ENCODE measurements at places on chromosomes 5 and 9.

GRCh38 chr5:2135833-2136232, 253.1 kb upstream of the IRX4 start:
- no peak for DNase-seq

- DNase-seq: no peak
Measured at GRCh38 chr9:76799473-76799872, 35.2 kb downstream of the PCA3 start.

GRCh38 chr9:21989440-21990189, 4.6 kb downstream of the CDKN2A start:
- no peak for DNase-seq

- DNase-seq: no peak
Measured at GRCh38 chr5:111755345-111755941, 1.6 kb downstream of the NREP start.

DNA sequence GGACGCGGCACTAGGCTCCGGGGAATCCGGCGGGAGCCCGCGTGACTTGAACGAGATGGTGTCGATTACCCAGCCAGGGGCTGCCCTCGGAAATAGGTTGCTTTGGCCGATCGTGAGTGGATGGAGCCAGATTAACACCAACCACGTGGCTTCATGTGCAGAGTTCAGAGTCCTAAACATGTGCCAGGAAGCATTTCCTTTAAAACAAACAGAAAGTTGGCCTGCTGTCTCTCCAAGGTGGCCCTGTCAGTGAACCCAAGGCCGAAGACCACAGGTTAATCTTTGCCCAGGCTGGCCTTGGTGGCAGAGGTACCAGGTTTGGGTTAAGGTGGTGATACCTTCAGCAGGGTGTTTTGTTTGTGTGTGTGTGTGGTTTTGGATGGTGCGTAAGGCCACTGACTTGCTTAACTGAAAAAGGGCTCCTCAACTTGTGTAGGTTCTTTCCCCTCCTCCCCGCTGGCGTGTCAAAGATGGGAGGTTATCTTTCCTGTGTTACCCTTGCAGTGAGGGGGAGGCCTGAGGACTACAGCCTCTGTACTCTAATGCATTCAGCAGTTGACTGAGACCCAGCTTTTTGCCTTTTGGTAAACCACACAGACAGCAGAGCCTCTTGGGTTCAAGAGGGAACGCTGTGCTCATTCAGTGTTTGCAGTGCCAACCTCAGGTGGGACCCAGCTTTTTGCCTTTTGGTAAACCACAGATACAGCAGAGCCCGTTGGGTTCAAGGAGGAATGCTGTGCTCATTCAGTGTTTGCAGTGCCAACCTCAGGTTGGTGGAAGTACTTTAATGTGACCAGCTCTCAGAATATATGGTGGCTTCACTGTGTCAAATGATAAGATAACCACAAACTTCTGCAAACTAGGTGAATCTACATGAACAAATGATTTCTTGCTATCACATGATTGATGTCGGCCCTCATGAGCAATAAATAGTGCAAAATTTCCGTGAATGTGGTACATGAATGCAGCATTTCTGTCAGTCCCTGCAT, 1.4 kb downstream of the IQGAP2 start:
- no peak for DNase-seq

GRCh38 chr9:127256324-127256723, 8.2 kb upstream of the GARNL3 start:
- DNase-seq: no peak

DNA sequence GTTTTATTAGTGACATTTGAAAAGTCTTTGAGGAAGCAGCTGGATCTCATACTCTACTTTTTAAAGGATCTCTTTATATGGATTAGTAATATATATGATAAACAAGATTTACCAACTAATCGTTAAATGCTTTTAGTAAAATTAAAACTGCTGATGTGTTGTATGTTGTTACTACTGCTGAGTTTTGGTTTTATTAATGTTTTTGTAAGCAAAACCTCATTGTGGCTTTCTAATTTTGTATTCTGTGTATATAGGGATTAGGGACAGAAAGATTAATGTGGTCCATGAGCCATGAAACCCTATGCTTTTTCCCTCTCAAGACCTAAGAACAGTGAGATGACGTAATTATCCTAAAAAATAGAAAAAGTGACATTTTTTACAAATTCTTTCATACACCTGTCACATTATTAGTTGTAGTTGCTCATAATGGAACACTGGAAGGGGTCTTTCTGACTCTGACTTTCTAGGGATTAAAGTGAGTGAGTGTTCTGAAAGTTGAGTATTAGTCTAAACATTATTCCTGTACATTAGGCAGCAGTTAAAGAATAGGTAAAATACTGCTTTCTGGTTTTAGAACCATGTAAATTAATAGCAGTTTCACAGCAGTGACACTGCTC, 85.9 kb downstream of the SLC12A2 start:
- no peak for DNase-seq

GRCh38 chr9:71944754-71945375, 33.4 kb downstream of the C9orf85 start:
- no peak for DNase-seq

DNA sequence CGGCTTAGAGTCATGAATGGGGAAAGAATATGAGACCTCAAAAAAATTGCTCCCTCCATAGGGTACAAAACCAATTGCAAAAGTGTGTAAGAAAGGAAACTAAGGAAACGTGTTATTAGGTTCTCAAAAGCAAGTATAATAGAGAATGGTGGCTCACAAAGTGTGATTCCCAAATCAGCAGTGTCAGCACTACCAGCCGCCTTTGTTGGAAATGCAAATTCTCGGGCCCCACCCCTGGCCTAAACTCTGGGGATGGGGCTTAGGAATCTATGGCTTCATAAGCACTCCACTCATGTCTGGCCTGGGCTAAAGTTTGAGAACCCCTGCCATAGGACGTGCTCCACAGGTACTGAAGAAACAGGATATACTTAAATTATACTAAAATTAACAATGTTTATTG, 1.6 kb upstream of the CCDC69 start:
- DNase-seq: no peak

DNA sequence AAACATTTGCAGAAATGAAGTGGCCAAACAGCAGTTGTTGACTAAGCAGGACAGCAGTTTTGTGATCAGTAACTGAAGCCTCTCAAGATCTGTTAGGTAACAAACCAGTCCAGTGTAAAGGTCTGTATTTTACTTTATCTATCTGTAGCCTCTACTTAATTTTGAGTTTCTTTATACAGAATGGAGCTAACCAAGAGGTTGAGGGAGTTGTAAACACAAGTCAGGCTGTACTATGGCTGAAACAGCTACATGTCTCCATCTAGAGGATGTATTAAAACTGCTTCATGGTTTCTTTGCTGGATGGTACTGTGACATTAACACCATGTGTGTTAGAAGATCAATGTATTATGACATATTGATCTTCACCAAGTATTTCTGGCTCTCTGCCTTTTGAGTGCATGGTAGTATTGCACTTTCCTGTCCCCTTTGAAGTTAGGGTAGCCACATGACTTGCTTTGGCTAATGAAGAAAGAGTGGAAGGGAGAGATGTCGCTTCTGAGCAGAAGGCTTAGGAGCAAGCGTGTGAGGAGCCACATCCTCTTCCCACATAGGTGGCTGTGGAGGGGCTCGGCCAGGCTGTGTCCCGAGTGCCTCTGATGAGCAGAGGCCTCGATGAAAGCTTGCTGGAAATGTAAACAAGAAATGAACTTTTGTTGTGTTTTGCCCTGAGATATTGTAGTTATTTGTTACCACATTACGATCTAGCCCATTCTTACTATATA, 105.6 kb upstream of the PCA3 start:
- DNase-seq: no peak

DNA sequence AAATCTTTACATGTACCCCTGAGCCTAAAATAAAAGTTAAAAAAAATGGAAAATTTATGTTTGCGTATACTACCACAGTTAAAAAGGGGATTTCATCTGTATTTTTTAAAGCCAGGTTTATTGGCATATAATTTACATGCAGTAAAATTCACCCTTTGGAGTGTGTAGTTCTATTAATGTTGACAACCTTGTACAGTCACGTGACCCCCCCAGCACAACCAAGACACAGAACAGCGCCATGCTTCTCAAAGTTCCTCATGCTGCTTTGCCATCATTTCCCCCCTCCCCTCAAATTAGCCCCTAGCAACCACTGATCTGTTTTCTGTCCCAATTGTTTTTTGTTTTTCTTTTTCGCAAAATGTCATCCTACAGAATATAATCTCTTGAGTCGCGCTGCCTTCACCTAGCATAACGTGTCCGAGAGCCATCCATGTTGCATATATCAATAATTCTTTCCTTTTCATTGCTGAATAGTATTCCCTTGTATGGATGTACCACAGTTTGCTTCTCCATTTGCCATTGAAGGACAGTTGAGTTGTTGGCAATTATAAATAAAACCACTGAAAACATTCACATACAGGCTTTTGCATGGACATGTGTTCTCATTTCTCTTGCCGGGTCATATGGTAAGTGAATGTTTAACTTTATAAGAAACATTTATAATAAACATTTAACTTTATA, 105.3 kb downstream of the LHX2 start:
- no peak for DNase-seq

DNA sequence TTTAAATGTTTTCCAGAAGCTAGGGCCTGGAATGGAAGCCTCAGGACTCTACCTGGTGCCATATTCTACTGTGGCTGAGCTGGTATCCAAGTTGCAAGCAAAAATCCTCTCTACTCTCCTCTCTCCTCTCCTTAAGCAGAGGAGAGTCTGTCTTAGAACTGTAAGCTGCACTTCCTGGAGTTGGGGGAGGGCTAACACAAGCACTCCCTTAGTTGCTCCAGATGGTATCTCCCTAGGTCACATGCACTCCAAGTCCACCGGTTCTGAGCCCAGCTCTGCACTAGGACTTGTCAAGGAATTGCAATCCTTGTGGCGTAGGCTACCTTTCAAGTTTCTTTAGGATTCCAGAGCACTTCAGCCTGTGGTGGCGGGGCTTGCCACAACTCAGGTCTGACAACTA, 513.9 kb upstream of the RGMB start:
- no peak for DNase-seq

DNA sequence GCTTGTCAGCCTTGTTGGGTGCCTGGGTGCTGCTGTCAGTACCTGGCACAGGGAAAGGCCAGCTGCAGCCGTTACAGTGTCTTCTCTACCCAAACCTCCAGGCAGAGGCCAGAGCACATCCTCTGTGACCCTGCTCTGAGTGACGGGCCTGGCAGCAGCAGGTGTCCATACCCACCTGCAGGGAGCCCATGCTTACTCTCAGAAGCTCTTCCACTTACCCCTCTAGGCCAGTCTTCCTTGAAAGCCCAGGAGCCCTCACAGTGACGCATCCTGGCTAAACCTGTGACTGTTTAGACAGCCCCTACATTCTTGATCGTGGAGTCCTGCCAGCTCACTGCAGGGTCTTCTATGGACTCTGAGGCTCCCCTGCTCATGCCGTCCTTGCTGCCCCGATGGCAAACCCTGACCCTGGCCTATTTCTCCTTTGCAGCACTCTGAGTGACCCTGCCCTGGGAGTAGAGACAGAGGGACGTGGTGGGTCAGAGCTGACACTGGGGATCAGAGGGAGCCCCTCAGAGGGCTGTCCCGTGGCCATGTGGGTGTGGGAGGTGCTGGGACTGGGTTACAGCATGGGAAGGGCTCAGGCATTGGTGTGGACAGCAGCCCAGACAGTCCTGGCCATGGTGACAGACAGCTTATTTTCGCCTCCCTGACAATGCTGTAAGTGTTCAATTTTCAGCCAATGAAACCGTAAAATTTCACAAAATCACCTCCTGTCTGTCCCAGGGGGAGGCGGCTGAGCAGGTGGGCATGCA, 67.6 kb upstream of the RNF130 start:
- no peak for DNase-seq

DNA sequence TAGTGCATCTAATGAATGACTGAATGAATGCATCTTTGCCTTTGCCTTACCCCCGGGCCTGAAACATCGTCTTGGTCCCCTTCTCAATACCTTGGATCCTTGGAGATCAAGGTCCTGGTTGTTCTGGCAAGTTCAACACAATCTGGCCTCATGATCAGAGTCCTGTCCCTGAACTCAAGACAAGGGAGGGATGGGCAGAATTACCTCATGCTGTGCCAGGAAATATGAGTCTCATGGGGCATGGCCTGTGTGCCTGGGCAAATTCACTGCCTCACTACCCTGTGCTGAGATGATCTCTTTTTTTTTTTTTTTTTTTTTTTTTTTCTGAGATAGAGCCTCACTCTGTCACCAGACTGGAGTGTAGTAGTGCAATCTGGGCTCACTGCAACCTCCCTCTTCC, 630 bp upstream of the BTNL3 start:
- no peak for DNase-seq

- DNase-seq: no peak
Measured at GRCh38 chr9:109723781-109724180, 56.2 kb upstream of the PALM2AKAP2 start.

DNA sequence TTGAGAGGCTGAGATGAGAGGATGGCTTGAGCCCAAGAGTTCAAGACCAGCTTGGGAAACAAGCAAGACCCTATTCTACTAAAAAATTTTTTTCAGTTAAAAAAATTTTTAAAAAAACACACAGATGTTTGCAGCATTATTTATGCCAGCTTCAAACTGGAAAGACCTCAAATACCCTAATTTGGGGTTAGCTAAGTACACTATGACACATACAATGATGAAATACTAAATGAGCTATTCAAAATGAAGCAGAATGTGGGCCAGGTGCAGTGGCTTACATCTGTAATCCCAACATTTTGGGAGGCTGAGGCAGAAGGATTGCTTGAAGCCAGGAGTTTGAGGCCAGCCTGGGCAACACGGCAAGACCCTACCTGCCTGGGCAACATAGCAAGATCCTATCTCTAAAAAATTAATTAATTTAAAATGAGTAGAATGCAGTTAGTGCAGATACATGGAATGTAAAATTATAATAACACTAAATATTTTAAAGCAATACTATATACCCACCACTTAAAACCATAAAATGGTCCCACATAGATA, 44.9 kb downstream of the LHFPL2 start:
- DNase-seq: no peak

GRCh38 chr9:22097707-22098106, 88.6 kb upstream of the CDKN2B start:
- DNase-seq: no peak

DNA sequence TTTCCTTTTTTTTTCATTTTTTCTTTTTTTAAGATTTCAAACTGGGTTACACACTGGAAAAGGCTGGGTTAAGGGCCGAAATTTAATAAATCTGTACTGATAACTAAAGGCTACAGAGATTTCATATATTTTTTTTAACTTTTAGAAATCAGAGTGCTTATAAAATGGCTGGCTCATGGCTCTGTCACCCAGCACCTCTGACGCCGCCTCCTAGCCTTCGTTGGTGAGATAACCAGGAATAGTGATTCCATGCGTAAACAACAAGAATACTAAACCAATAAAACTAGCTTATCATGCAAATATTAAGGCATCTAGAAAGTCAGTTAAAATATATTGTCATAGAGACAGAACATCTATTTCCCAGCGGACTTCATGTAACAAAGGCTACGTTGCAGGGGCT, 226.4 kb downstream of the NFIB start:
- DNase-seq: no peak

DNA sequence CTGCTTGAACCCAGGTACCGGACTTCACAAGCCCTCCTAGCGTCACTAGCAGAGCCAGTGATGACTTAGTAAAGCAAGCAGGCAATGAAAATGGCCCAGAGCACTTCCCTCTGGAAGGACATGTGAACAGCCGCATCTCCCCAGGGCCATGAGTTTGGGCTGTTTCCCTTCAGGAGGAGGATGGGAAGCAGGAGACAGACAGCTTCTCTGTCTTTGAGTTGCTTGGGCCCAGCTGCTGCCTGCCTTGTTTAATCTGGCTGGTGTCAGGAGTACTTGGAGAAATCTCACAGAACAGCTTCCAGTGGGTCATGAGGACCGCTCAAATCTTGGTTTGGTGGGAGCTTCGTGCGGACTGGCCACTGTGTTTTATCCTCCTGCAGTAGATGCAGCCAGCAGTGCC, 25.4 kb upstream of the WWC1 start:
- DNase-seq: no peak

GRCh38 chr9:70439991-70440706, 25.7 kb upstream of the KLF9 start:
- DNase-seq: no peak

Data from NCI-H2107 (cell line).